ENCODE measurements at places on chromosomes 2 and 18.

DNA sequence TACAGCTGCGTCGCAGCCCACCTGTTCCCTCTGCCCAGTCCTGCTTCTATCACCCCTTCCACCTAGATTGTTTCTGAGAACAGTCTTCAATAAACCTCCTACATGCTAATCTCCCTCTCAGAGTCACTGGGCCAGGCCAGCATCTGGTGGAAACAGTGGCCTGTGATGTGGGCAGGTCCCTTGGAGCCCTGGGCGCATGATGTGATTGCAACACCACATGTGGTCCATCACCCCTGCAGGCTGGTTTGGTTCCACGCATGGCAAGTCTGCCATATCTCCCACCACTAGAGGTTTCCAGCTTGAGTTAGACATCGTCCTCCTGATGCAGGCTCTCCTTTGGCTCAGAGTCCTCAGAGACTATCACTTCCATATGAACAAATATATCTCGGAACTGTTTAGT is 83.5 kb downstream of the PRKCE start:
- DNase-seq = no peak

GRCh38 chr2:8627019-8627691 is 54.7 kb upstream of the ID2 start:
- no peak for DNase-seq

DNA sequence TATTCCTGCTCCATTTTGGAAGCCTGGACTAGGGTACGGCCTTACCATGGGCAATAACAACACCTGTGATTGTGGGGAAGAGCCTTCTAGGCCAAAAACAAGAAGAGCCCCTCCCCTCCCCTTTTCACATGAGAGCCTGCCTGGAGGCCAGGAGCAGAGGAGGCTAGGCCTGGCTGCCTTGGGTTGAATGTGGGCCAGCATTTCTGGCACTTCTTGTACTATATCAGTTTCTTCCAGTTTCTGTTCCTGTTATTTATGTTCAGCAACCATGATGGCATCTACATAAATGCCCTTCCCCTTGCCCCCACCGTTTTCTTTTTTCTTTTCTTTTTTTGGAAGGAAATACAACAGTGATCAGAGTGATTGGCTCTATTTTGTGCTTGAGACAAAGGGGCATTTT is 58.4 kb downstream of the KCTD18 start:
- no peak for DNase-seq

GRCh38 chr2:219250049-219250781 is 2.8 kb upstream of the TUBA4B start:
- no peak for DNase-seq

DNA sequence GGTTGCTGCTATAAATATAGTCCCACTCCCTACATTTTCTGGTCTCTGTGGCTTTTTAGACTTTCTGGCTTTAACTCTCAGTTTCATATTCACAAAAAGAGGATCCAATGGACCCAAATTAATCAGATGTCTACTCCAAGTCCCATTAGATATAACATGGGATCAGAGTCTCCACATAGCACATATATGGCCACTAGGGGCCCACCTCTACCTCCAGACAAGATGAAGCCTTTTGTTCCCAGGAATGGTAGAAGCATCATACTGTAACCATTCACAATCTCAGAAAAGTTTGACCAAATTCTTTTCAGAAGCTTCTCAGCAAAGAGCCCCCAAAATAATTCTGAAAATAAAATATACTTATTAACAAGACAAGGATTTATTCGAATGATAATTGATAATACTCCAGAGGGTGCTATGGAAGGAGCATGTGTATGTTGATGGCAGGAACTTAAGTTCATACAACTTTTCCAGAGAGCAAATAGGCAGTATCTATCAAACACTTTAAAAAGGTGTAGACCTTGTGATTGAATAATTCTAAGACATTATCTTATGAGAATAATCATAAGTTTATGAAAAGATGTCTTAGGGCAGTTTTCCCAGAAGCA is 382.3 kb upstream of the CRIM1 start:
- DNase-seq = no peak

DNA sequence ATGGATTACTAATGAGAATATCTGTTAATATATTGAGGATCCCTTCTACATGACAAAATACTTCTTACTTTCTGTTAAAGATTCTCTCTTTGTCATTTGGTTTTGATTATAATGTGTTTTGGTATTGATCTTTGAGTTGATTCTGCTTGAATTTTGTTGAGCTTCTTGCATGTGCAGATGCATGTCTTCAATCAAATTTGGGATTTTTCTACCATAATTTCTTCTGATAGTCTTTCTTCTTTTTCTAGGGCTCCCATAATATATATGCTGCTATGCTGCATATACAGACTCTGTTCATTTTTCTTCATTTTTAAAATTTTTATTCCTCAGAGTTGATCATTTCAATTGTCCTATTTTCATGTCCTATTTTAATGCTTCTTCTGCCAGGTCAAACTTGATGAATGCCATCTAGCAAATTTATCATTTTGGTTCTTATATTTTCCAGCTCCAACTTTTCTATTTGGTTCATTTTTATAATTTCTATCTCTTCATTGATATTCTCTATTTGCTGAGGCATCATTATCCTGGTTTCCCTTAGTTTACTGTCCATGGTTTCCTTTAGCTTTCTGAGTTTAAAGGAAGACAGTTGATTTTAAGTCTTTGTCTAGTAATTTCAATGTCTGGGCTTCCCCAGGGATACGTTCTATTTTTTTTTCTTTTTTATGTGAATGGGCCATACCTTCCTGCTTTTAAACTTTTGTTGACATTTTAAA is 244.7 kb downstream of the WDPCP start:
- DNase-seq = no peak

DNA sequence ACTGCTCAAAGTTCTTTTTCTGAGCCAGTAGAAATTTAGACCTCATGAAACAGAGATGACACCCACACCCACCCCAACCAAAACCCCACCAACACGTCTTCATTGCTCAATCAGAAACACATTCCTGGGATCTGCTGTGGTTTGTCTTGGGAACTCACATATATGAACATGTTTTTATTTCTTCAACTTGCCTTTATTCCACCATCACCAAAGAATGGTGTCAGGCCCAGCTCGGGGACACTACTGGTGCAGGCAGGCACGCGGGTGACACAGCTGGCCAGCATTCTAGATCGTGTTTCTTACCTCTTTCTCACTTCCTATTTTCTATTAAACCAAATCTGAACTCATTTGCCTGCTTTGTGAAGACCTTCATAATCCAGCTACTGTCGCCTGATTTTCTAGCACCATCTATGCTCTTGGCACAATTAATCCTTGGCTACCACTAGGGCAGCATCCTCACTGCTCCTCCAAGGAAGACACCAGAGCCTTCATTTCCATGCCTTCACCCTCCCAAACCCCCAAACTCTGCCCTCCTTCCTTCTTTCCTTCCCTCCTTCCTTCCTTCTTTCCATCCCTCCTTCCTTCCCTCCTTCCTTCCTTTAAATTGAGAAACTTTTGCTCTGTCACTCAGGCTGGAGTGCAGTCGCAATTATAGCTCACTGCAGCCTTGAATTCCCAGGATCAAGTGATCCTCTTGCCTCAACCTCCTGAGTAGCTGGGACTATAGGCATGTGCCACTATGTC is 157.1 kb downstream of the BCL2 start:
- DNase-seq = no peak

- no peak for DNase-seq
Observed at GRCh38 chr18:27879540-27879939, 297.4 kb downstream of the CDH2 start.

GRCh38 chr2:219309278-219309677 is at the start of gene PTPRN:
PTPRN (minus strand) TSS chr2:219309401; CDS start chr2:219309332, 69 bp downstream.
- peak; percentile 89 for DNase-seq

DNA sequence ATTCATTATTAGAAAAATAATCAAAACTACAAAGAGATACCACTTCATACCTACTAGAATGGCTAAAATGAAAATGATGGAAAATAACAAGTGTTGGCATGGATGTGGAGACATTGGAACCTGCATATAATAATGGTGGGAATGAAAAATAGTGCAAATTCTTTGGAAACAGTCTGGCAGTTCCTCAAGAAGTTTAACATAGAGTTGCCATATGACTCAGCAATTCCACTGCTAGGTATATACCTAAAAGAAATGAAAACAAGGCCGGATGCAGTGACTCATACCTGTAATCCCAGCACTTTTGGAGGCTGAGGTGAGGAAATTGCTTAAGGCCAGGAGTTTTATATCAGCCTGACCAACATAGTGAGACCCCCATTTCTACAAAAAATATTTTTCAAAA is 41.6 kb upstream of the ACYP2 start:
- no peak for DNase-seq

- DNase-seq = peak; percentile 21
Observed at GRCh38 chr2:241636182-241637017, 558 bp downstream of the THAP4 start.

DNA sequence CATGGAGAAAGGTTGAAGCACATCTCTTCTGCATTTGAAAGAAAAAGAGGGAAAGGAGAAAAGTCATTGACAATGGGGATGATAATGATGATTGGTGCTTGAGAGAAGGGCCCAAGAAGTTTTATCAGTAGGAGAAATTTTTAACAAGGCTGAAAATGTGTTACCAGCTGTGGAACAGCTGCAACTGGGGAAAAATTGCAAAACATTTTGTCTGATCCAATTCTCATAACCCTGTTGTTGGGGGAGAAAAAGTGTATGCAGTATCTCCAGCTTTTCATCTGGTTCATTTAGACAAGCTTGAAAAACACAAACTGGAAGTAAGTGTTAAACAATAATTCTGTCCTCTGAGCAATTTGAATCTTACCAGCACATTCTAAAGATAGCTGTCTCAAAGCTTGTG is 92.7 kb downstream of the CSRNP3 start:
- DNase-seq = no peak

DNA sequence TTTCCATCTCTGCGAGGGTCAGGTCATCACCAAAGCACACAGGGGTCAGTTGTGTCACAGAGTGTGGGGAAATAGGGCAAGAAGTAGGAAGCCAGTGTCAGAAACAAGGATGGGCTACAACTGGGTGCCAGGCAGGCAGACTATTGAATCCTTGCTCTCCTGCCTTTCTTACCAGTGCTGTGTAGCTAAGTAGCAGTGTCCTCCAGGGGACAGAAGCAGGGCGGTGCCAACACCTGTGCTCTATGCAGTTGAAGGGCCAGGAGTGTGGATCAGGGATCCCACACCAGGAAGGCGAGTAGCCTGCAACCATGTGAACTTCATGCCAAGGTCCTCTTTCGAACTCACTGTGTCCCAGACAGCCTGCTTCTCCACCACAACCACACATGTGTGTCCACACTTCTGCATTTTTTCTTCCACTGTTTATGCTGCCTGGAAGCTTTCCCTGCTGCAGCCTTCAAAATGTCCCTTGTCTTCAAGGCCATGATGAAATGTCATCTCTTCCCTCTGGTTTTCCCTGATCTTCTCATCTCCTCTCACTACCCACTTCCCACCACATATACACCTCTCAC is 25.4 kb upstream of the REG3G start:
- DNase-seq = no peak

- no peak for DNase-seq
Observed at GRCh38 chr2:25194576-25195122, 26.3 kb upstream of the POMC start.

DNA sequence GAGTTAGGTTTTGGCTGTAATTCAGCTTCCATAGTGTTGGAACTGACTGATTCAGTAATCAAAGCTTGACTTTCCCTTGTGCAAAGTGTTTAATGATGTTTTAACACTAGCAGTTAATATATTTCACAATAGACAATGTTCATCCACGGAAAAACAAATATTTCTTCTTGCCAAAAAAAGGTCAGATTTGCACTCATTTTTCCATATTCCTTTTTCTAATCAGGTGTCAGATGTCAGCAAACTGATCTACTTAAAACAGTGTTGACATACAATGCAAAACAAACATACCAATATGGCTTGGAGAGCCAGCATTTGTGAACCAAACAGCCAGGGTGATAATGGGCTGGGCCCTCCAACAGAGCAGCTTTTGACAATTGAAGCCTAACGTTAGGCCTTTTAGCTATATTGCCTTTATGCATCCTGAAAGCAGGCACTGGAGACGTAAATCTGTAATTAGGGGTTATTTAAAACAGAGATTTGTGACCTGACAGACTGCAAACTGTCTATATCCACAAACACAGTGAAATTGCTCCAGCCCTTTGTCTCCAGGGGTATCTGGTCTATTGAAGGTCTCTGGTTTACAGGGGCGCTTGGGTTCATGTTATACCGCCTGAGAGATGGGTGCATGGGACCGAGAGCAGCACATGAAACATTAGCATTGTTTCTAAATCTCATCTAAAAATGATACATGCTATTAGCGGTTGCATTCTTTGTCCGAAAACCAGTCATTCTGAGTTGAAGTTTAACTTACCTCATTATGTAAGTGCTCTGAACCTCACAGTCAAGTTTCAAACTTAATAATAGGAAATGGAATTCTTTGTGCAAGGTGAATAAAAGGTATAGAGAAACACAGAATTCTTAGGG is 7.1 kb upstream of the CDCA7 start:
- peak; percentile 89 for DNase-seq

DNA sequence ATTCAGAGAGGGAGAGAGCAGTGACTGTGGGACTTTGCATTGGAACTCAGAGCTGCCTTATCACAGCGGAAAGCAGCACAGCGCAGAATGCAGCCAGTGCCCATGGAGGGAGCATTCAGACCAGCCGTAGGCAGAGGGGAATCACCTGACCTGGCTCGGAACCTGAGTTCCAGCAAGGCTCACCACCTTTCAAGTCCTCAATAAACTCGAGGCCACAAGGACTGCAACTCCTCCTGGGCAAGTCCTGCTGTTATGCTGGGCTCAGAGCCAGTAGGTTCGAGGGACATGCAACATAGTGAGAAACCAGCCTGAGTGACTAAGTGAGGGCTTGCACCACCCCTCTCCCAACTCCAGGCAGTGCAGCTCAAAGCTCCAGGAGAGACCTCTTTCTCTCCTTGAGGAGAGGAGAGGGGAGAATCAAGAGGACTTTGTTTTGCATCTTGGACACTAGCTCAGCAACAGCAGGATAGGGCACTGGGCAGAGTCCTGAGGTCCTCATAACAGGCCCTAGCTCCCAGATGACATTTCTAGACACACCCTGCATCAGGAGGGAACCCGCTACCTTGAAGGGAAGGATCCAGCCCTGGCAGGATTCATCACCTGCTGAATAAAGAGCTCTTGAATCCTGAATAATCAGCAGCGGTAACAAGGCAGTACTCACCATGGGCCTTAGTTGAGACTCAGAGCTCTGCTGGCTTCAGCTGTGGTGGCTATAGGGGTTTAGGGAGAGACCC is 136.8 kb upstream of the OTOS start:
- DNase-seq = peak; percentile 45

- DNase-seq = no peak
Observed at GRCh38 chr18:74528478-74528877, 5.8 kb upstream of the CNDP1 start.

GRCh38 chr18:57798713-57799373 is 4.3 kb downstream of the ATP8B1 start:
- no peak for DNase-seq

All from NCI-H345 (cell line).